ENCODE measurements at places on chromosomes 6 and 20.

- peak; percentile 1 for DNase-seq
Measured at GRCh38 chr6:105591053-105591452, 188.2 kb upstream of the PREP start.

DNA sequence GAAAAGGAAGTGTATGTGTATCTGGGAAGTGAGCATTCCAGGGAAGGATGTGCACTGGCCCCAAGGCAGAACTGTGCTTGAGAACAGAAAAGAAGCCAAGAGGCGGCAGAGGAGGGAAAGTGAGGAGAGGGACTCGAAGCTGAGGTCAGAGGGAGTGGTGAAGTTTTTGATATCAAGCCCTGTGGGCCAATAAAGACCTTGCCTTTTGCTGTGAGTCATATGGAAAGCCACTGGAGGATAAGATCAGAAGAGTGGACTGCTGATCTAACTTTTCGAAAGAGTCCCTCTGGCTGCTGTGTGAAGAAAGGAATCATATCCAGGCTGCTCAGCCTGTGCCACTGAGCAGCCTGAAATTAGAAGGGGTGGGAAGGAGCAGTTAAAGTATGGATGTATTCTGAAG lies 99.4 kb downstream of the EYA4 start:
- no peak for DNase-seq

DNA sequence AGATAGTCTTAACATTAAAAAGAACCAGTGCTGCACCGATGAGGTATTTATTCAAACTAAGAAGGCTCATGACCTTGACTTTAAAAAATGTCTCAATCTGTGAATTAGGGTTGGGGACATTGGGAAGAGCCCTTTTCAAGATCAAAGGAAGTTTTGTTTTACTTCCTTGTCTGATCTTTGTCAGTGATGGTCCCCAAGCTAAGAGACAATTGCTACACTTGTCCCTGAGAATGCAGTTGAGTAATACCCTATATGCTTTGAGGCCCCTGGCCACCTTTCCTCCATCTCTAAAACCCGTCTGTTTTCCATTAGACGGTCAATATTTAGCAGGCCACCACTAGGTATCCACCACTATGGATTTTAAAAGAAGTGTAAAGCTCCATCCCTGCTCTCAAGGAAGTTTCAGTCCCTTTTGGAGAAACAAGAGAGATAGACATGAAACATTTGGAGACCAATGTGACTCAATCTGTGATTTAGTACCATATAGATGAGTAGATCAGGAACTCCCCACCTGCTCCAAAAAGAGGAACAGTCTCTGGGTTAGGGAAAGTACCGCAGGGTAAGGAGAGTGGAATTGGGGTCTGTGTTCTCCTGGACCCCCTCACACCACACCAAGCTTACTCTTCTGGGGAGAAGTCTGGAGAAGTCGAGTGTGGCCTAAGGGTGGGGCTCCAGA lies 99.1 kb upstream of the ISM1 start:
- no peak for DNase-seq

DNA sequence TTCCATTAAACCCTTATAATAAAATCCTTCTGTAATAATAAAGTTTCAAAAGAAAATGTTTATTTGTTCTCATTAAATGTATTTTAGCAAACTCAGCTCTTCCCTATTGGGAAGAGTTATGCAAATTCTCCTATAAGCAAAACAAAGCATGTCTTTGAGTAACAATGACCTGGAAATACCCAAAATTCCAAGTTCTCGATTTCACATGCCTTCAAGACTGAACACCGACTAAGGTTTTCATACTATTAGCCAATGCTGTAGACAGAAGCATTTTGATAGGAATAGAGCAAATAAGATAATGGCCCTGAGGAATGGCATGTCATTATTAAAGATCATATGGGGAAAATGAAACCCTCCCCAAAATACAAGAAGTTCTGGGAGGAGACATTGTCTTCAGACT lies 3.8 kb downstream of the IL17A start:
- DNase-seq, result no peak

DNA sequence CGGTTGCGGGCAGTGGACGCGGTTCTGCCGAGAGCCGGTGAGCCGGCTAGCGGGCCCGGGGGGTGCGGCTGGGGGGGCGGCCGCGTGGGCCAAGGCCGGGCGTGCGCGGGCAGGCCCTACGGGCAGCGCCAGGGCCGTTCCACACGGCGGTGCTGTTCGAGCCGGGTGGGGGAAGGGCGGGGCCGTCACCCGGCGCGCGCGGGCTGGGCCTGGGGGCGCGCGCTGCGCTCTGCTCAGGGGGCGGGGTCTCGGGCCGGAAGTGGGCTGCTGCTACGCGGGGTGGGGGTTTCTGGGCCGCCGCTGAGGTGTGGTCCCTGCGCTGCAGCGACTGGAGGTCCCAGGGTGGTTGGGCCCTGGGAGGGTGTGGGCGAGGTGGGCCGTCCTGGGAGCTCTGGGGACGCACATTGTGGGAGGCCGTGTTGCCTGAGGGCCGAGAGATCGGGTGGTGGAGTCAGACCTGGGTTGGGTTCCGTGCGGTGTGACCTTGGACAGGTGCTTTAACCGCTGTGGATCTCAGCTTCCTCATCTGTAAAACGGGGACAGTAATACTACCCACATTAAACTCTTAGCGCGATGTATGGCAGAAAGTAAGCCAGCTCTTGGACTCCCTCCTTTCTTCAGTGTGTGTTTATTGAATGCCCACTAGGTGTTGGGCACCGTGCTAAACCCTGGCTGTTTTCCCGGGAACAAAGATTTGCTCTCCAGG lies 391 bp downstream of the MAPRE1 start:
- DNase-seq, result no peak

- DNase-seq, result no peak
Measured at GRCh38 chr20:37267667-37268313, 6.2 kb upstream of the GHRH start.

- no peak for DNase-seq
Measured at GRCh38 chr20:64078934-64079272, 415 bp downstream of the RGS19 start.

- no peak for DNase-seq
Measured at GRCh38 chr6:102950967-102951366, 1557.5 kb downstream of the GRIK2 start.

- DNase-seq, result no peak
Measured at GRCh38 chr20:17904027-17904426, 64.6 kb downstream of the SNX5 start.

DNA sequence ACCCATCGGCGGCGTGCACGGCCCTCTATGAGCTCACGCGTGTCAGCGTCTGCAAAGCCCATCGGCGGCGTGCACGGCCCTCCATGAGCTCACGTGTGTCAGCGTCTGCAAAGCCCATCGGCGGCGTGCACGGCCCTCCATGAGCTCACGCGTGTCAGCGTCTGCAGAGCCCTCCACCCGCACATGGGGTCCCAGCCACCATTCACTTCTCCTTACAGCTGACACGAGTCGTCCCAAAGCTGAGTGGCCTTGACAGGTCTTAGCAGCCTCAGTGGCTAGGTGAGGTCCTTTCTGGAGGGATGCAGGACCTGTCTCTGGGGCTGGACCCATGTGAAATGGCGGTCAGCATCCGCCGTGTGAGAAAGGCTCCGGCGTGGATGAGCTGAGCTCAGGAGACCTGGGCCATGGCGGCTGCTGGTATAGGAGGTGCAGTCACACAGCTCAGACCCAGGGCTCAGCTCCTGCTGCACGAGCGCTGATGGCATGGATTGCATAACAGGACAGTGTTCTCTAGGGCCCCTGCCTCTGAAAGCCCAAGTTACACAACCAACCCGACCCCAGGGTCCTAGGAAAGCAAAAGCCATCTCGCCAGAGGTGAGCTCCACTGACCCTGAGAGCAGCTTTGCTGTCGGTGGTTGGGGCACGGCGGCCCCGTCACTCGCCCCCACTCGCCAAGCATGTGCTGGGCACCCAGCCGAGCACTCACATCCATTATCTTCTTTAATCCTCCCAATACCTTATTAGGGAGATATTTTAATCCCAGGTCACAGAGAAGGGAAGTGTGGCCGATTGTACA lies 38.9 kb downstream of the DLL1 start:
- no peak for DNase-seq

DNA sequence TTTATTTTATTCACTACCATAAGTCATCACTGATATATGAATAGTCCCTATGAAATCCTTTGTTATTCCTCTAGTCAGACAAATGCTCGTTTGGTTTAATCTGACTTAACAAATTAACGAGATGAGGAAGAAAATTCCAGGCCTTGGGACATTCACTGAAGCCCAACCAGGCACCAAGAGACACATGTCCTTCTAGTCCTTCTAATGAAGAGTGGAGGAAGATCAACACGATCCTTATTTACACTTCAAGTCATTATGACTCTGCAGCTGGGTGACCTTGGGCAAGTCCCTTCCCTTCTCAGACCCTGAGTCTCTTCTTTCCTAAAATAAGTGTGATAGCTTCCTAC lies 117.5 kb downstream of the CEBPB start:
- DNase-seq, result no peak

GRCh38 chr20:40006168-40006860 lies 682.7 kb downstream of the MAFB start:
- DNase-seq, result no peak

DNA sequence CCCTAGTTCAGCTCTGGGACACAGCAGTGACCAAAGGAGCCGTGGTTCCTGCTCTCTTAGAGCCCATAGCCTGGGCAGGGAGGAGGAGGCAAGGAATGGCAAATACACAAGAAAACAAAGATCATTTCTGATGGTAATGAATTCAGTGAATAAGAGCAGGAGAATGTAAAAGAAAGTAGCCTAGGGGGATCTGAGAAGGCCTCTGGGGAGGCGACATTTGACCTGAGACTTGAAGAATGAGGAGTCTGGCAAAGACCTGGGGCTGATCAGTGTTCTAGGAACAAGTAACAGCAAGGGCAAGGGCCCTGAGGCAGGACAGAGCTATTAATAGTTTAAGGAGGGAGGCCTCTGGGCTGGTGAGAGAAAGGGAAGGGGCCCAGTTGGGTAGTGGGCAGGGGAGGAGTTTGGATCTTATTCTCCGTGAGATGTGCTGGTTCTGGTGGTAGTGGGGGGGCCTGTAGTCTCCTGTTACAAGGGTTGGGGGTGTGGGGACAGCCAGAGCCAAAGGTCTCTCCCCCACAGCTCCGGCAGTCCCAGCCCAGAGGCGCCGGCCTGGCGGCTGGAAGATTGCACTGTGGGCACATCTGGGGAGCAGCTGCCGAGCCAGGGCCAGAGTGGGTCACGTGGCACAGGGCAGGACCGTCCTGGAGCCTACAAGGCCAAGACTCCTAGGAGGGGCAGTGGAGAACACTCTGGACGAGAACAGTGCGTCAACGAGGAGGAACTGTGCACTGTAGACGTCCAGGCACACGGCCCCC lies 9.3 kb upstream of the ID1 start:
- DNase-seq, result no peak

- no peak for DNase-seq
Measured at GRCh38 chr6:55449225-55449624, 122.0 kb downstream of the GFRAL start.

DNA sequence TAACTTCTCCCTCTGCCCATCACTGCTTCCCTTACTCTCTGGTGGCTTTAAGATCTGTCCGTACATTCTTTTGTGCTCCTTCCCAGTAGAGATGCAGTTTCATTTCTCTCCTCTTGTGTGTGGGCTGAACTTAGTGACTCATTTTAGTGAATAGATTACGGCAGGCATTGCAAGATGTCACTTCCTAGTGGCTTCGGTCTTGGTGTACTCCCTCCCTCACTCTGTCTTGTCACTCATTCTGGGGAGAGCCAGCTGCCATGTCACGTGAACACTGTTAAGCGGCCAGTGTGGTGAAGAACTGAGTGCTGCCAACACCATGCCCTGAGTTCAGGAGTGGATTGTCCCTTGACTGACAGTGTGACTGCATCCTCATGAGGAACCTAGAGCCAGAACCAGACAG lies 115.9 kb downstream of the OTOR start:
- DNase-seq, result peak; percentile 64

GRCh38 chr20:33815671-33816070 lies 4.5 kb downstream of the CHMP4B start:
- no peak for DNase-seq

GRCh38 chr6:85685713-85686112 lies 43.0 kb upstream of the SYNCRIP start:
- no peak for DNase-seq

DNA sequence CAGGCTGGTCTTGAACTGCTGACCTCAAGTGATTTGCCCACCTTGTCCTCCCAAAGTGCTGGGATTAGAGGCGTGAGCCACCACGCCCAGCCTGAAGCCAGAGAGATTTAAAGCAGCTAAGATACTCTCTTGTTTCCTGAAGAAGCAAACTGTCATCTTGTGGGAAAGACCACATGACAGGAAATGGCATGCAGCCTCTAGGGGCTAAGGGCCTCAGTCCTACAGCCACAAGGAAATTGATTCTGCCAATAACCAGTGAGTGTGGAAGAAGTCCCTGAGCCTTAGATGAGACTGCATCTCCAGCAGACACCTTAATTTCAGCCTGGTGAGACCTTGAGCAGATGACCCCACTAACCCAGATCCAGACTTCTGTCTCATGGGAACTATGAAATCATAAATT lies 40.9 kb downstream of the KIZ start:
- no peak for DNase-seq

- DNase-seq, result no peak
Measured at GRCh38 chr6:111456208-111456607, 26.8 kb downstream of the REV3L start.

DNA sequence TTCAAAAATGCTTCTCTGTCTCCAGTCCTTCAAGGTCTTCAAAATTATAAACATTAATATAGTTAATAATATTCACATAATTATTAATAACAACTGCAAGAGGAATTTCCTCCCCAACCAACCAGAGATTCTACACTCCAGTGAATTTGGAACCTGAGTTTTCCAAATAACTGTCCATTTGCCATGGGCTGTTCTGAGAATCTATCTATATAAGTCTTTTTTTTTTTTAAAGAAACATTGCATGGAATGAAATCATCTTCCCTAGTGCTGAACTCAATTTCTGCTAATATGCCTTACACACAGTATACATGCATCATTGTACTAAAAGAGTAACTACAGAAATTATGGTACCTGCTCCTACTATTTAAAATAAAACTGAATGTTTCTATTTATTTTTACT lies 113.9 kb downstream of the SLC22A3 start:
- DNase-seq, result no peak

- no peak for DNase-seq
Measured at GRCh38 chr6:106674541-106675229, 45.3 kb downstream of the QRSL1 start.
